ENCODE measurements at places on chromosomes 2 and 18.

DNA sequence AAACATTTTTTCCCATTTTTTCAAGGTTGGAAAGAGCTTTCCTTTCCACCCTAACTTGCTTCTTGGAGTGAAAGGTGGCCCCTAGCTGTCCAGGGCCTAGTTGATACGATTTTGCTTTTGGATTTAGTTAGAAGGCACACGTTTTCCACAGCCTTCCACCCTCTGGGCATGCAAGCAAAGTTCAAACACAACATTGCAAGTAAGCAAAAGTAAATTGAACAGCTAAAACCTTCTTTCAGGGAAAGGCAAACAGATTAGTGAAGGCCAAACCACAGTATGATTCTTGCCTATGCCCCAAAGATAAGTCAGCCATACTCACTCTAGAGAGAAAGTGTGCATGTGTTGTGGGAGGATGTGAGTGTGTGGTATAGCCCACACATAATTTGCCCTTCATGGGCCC is 273.7 kb upstream of the KLHL29 start:
- DNase-seq = no peak

- no peak for DNase-seq
These were observed 133.9 kb downstream of the ARHGAP15 start for GRCh38 chr2:143263066-143263625.

DNA sequence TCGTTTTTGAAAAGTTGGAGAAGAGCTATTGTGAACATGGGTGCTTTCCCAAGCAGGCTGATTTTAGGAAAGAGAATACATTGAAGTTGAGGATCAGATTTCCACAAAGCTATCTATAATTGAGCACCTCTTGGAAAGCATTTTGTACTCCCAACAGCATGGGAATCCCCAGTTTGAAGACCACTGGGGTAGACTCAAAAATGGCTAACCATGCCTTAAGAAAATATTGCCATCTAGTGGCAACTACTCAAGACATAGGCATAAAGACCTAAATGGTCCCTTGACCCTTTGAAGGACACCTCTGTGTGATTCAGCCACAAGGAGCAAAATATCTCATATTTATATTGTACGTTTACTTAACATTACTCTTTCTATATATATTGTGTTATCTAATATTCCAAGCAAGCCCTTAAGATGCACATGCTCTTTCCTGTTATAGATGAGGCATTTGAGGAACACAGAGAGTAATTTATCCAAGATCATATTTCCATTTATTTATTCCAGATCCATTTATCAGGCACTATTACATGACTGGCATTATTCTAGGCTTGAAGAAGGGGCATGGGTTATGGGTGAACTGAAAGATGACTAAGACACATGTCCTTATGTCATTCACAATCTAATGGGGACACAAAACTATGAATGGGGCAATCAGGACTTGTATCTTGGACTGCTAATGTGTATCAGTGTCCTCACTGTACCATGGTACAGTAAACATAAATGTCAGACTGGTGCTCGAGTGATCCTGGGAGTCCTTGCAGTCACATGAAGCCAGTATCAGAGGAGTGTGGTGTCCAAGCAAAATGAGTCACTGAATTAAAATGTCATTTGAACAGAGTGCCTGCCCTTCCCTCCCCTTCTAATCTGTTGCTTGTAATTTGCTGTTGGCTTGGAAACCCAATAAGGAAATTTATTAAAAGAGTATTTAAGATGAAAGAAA is 121.0 kb upstream of the XPO1 start:
- DNase-seq = no peak

DNA sequence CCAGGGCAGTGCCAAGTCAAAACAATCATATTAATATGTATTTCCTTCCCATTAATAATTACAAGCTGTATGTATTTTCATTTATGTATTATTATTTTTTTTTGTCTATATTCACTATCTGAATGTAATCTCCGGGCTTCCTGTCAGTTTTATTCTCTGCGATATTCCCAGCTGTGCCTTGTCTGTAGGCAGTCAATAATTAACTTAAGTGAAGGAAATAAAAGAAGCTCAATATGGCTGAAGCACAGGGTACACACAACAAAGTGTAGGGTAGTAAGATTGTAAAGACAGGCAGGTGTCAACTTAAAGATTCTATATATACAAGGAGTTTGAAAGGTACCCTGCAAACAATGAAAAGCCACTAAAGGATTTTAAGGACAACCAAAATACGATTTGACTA is 122.9 kb downstream of the ROCK1 start:
- no peak for DNase-seq

- DNase-seq = peak; percentile 16
These were observed 135.6 kb upstream of the ZNF236 start for GRCh38 chr18:76686737-76687231.

DNA sequence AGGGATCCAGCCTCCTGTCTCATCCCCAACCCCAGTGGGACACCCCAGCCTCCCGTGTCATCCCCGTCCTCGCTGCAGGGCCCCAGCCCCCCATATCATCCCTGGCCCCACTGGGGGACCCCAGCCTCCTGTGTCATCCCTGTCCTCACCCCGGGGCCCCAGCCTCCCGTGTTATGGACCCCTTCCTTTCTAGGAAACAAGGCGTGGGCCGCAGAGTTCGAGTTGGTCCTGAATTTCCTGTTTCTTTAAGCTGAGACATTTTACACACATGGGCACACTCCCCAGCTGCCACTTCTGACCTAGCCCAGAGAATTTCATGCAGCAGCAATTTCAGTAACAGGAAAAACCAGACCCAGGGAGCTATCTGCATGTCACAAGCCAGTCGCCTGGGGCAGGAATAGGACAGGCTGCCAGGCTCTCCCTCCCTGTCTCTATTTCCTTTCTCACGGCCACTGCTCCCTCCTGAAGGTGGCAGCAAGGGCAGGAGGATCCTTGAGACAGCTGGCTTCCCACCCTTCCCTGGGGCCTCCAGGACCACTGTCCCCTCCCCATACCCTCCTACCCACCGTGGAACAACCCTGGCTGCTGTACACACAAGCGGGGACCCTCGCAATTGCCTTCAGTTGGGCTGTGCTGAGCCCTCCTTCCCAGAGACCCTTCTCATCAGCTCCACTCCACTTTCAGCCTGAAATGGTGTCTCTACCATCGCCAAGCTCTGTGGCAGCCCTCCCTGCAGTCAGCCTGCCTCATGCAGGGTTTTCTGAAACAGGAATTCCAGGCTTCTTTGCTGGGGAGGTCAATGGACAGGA is 141.9 kb upstream of the ID2 start:
- DNase-seq = peak; percentile 48

- DNase-seq = no peak
These were observed 180.3 kb downstream of the AGAP1 start for GRCh38 chr2:235674146-235674545.

DNA sequence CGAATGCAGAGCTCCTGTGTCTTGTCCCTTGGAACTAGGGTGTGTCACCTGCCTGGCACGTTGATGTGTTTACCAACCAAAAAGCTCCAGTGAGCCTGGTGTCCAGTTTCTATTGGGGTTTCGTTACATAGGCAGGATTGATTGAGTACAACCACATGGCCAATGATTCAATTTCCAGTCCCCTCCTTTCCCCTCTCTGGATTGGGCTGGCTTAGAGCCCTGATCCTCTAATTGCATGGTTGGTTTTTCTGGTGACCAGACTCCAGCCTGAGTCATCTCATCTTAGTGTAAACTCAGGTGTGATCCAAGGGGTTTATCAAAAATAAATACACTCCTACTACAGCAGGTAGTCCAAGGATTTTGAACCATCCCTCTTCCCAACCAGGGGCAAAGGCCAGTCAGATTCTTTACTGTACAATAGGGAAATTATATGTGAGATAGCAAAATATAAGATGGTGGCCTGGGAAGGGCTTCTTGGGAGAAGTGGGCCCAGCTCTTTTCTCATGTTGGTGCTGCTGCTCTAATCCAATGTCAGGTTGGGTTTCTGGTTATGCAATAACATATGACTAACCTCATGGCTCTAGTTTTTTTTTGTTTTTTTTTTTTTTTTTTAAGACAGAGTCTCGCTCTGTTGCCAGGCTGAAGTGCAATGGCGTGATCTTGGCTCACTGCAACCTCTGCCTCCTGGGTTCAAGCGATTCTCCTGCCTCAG is 64.7 kb upstream of the MGAT5 start:
- DNase-seq = peak; percentile 95

- no peak for DNase-seq
These were observed 144.0 kb downstream of the TMEM163 start for GRCh38 chr2:134574611-134575330.

- DNase-seq = peak; percentile 20
These were observed 243.0 kb downstream of the HDAC4 start for GRCh38 chr2:239157771-239158170.

GRCh38 chr2:233387667-233388528 is 33.6 kb downstream of the DGKD start:
- no peak for DNase-seq

DNA sequence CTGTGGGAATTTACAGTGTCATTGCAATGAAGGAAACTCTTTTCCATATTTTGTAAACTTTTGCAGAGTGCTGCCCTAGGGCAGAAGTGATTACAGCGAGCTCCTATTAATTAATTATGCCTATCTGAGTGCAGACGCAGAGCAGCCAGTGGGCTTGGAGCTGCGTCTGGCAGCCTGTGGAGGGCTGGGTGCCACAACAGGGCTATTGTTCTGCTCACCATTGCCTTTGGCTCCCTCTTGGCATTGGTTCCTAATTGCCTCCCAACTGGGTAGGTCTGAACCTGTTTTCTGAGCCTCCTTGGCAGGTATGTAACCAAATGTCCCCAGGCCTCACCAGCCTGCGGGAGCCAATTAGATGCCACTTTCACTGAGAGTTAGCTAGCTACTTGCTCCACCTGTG is 25.6 kb upstream of the ITGB6 start:
- no peak for DNase-seq

DNA sequence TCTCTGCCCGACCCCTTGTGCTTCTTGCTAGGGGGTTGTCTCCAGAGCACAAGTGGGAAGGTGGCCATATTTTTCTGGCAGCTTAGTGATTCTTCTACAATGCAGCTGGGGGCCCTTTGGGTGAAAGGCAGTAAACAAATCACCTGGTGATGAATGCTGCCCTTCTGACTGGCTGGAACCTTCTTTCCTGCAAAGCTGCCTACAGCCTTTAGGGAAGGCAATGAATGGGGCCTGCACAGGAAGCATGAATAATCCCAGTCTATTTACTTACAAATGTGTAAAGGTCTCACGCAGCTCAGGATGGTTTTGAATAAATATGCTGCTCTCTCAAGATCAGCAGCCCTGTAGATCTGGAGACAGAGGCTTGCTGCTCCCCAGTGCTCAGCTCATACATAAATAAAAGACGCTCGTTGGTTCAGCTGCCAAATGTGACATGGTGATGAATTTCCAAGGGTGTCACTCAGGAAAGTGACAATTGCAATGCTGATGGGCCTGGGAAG is 289.2 kb downstream of the TDRD15 start:
- DNase-seq = no peak

DNA sequence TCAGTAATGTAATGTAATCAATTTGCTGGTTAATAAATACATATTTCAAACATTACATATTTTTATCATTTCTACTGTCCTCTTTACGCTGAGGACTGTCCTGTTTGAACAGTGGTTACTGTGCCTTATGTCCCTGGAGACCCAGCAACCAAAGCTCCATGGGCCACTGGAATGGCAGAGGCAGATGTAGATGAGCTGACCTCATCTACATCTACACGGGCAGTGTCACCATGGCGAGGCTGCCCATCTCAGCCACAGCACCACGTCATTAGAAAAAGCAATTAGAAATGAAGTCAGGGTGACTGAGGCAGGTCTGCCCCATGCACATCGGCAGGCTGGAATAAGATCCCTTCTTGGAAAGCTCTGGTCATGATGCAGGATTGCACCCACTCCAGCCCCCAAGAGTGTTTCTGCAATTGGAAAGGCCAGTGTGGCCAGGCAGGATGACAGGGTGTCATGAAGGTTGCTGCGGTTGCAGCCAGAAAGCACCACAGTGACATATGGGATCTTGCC is 237.5 kb downstream of the NDUFA10 start:
- DNase-seq = no peak

DNA sequence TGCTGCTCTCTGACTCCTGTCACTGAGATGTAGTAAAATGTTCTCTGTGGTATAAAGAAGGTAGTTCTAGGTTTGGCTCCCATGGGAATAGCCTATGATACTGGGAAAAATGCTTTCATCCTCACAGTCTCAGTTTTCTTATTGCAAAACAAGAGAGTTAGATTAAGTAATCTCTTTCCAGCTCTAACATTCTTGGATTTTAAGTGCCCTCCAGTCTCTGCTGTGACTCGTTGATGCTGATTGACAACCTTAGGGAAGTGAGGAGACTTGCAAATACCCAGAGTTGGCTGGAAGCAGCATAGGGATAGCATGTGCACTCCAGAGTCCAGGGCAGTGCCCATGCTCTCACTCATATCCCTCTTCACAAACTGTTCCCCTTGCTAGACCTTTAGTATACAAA is 534.9 kb downstream of the SLC4A3 start:
- DNase-seq = no peak

GRCh38 chr2:35228584-35228983 is 1127.0 kb upstream of the CRIM1 start:
- DNase-seq = no peak

DNA sequence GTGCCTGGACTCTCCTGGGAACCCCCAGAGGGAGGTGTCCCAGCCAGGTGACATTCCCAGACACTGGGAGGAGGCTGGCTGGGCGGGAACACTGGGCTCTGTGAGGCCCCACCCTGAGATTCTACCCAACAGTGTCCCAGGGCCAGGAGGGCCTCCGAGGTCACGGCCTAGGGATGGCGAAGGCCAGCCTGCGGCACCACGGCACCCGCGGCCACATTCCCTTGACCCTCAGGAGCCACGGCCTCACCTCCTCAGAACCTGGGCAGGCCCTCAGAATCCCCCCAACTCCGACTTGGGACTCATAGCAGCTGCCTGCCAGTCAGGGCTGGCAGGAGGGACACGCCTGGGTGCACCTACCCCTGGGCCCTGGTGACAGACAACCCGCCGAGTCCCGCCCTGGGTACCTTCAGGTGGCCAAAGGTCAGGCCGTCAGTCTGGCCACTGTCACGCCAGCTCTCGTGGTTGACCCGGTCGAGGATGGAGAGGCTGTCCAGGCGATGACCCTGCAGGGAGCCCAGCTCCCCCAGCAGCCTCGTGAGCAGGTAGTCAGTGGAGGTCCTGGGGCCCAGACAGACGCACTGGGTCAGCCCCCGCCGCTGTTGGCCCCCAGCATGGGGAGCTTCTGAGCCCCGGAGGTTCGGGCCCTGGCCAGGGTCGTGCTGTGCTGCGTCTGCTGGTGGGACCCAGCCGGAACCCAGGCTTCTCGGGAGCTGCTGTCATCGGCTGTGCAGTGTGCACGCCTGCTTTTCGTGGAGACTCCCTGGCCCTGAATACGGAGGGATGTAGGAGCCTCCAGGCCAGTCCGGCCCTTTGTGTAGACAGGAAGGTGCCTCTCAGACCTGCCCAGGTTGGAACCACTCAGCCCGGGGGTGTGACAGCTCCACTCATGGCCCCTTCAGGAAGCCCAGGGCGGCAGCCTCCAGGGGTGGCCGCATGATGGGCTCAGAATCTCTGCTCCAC is 6.1 kb downstream of the MAB21L4 start:
- DNase-seq = no peak

DNA sequence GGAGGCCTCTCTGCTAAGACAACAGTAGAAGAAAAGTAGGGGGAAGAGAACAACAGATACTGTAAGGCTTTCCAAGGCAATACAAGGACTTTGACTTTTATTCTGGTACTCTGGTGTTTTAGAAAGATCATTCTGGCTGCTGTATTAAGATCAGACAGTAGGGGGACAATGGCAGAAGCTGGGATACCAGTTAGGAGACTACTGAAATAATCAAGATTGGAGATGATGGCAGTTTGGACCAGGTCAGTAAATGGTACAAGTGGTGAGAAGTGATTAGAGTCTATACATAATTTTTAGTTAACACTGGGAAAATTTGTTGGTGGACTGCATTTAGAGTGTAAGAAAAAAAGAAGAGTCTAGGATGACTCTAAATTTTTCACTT is 139.7 kb downstream of the ROCK1 start:
- no peak for DNase-seq

- no peak for DNase-seq
These were observed 8.4 kb upstream of the PER2 start for GRCh38 chr2:238296638-238297457.
